ENCODE measurements at places on chromosomes 7 and 10.

DNA sequence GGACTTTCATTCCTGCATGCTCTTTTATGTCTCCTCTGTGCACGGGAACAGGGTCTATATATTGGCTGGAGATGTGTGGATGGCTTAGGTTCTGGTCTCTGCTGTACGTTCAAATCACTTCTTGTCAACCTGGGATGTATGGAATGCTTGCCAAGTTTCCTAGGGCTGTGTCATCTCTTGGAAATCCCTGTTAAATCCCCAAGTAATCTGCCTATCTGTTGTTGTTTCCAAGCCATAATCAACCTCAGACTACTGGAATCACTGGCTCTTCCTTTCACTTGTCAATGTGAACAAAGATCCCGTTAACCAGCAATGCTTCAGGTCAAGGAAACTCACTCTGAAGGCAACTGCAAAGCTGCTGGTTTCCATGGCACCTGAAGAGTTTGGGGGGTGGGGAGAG, 93.3 kb upstream of the FAM171A1 start:
- no peak for DNase-seq

GRCh38 chr7:101390901-101391301, 28.2 kb downstream of the COL26A1 start:
- DNase-seq = no peak

DNA sequence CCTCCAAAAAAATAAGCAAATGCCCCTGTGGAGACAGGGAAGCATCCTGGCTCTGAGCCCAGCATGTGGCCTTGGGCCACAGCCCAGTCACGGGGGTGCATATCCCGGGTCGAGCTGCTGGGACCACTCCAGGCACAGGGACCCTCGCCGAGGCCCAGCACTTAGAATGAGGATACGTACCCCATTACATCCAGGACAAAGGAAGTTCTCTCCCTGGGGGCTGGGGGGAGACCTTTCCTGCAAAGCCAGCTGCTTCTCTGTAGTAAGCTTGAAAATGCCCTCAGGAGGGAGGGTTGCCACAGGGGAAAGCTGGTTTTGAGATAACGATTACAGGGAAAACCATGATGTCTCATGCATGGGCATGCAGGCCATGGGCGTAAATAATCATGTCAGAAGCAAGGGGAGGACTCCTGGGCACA, 75.5 kb downstream of the HIPK2 start:
- no peak for DNase-seq

GRCh38 chr7:102225025-102225424, 61.6 kb upstream of the SH2B2 start:
- DNase-seq = no peak

- DNase-seq = no peak
Measured at GRCh38 chr7:6209340-6209739, 63.1 kb downstream of the CYTH3 start.

DNA sequence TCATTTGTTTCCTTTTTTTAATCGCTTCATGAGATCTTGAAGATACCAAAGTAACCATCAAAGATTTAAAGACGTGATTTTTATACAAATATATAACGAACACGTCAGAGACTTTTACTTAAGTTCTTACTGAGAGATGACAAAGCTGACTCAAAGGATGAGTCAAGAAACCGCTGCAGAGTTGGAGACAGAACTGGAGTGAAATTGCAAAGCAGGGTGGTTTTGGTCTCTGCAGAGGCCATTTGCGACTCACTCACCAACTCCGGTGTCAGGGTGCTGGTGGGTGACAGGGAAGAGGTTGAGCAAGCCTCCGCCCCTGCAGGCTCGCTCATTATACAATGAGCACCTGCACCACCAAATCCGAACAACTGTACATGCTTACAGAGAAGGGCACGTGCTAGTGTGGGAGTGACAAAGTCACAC, 75.2 kb downstream of the DNAJB6 start:
- no peak for DNase-seq

- no peak for DNase-seq
Measured at GRCh38 chr10:132188331-132188730, 1.6 kb downstream of the DPYSL4 start.

DNA sequence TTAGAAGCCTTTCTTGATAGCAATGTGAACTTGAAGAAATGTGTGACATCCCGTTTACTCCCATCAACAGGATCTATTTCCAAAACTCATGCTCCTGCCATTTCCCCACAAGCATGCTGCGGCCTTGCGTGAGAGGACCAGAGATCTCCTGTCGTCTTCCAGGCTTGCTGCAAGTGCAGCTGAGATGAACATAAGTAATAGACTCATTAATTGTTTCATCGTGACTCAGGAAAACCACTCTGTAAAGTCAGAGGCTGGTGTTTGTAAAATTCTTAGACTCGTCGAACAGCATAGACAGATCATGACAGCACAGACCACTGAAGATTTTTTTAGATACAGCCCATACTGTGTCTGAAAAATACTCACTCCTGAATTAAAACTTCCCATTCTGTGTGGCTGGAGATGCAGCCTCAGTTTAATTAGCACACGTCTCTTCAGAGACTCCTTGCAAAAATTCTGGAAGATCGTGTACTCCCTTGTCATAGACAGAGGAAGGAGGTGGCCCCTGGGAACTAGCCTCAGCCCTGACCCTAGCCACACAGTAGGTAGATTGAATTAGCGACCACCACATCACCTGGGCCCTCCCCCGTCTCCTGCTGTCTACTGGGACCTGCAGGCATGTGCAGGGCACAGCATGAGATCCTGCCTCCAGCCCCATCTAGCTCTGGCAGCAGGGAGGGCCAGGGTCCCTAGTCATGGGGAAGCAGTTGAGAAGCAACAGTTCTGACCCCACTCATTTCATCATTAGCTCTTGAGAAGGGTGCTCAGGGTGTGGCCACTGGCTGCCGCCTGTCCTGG, 226.0 kb downstream of the CELF2 start:
- no peak for DNase-seq

DNA sequence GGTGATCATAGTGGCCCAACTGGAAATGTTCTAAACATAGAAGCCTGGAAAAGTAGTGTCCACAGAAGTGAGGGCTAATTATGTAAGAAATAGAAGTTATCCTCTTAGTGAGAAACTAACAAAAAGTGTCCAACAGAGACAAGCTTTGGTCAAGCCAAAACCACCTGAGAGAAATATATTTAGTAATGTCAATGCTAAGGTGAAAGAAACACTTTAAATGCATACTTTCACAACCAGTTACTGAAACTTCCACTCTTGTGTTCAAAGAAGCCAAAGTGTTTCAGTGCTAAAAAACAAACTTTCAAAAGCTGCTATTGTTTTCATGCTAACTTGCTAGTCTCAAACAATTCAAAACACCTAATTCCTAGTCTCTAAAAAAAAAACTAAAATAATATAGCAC, 18.1 kb downstream of the RAB11FIP2 start:
- no peak for DNase-seq

DNA sequence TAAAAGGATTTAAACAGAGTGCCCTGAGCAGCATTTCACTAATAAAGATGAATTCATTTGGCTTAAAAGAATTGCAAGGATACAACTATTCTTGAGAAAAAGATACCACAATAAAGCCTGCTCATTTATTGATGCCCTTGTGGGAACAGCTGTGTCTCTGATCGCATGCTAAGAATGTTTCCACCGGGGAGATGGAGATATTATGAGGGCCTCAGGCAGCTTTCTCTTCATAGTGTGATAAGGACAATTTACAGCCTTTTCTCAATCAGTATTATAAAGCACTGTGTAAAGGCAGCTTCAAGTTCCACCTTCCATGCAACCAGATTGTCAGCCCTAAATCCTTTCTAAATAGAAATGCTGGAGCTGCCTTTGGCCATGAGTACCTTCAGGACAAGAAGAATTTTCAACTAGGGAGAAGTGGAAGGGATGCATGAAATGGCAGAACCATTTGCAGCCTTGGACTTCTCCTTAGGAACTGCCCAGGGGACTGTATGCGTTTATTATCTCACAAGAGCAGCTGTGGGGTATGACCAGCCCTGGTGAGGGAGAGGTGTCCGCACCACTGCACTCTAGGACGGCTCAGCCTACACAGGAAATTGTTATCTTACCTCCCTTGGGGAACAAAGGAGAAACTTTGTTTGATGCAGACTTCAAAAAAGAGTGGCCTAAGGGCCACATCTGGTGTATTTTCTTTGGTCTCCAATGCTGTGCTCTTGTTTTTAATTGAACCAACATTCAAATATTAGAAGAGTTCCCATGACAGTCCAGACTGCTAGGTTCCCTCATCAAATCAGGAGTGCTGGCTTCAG, 116.9 kb upstream of the PCGF5 start:
- no peak for DNase-seq

DNA sequence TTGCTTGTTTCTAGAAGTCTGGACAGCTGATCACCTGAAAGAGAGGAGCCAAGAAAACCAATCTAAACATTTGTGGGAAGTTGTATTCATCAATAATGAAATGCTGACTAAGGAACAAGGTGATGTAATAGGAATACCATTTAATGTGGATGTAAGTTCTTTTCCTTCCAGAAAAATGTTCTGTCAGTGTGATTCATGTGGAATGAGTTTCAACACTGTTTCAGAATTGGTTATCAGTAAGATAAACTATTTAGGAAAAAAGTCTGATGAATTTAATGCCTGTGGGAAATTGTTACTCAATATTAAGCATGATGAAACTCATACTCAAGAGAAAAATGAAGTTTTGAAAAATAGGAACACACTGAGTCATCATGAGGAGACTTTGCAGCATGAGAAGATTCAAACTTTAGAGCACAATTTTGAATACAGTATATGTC, 39.8 kb upstream of the ZNF37A start:
- no peak for DNase-seq

- no peak for DNase-seq
Measured at GRCh38 chr10:24958091-24958720, 5.8 kb upstream of the PRTFDC1 start.

DNA sequence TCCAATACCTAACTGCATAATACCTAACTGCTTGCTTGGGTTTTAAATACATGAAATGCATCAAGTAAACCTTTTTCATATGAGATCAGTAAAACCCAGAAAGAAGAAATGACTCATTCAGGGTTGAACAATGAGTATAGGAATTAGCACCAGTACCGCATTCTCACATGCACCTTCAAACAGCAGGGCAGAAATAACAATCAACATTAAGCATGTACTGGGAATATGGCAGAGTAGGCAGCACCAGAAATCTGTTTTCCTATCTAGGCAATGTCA, 850.3 kb upstream of the SORCS1 start:
- no peak for DNase-seq

DNA sequence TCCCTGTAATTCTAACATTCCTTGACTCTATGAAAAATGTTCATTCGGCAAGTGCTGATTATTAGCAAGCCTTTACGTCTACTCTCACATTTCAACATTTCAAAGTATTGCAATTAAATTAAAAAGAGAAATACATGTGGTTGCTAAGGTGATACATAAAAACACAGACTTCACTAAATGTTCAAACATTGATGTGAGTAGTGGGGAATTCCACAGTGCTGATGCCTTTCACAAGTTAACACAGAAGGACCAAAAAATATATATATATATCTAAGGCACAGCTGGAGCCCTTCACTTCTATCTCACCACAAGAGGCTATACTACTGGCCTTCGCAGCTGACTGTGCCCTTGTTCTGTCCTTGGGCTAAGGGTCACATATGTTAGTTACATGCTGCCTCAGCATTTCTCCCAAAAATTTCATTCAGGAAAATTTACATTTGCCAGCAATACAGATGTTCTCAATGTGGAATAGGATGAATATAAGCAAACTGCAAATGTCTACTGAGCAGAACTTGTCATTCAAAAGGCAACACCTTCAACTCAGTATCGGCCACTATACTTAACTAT, 13.9 kb downstream of the CTTNBP2 start:
- DNase-seq = no peak

DNA sequence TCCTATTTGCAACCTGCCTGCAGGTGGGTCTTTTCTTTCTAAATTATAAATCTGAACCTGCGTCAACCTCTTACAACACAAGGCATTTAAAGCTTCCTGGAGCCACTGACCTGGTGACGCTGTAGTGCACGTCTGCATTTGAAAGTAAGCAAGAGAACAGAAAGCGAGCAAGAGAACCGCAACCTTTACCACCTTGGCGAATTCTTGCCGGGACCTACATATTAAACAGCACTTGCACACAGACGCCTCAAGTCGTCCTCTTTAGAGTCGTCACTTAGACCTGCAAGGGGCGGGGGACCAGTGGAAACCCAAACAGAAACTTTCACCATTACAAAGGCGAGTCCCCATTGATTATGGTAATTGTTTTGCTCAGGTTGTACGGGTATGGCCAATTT, 9.5 kb downstream of the GLI3 start:
- DNase-seq = no peak

DNA sequence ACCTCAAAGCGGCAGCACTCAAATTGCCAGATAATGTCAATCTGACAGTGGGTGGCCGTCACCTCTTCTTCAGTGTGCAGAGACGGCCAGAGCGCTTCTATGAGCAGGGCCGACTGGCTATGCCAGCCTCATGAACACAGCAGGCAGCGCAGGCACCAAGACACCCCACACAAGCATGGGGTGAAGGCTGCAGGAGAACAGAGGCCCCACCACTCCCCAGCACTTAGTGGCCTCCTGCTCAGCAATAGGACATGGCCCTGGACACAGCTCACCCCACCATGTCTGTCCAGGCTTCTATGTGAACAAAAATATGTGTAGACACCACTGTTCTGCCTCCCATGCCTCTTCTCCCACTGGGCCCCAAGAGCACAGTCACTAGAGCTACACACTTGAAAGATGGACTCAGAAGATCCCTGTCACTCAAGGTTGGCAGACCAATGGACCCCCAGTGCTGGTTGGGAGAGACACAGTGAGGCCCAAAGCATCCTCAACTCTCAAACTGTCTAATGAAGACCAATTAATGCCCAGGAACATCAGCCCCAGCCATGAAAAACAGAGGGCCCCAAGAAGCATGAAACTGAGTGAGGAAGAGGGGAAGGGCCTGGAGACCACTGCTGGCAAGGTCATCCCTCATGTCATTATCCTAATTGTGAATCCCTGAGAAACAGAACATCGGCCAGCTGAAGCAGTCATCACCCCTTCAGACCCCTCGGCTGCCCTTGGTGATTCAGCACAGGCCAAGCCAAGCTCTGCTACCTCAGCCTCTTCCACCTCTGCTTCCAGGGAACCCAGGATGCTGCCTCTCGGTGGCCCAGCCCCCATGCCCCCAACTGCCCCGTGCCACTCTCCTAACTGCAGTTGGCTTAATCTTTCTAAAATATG, 77.7 kb downstream of the GRID1 start:
- no peak for DNase-seq

- DNase-seq = no peak
Measured at GRCh38 chr10:58967551-58968388, 208.7 kb upstream of the PHYHIPL start.

DNA sequence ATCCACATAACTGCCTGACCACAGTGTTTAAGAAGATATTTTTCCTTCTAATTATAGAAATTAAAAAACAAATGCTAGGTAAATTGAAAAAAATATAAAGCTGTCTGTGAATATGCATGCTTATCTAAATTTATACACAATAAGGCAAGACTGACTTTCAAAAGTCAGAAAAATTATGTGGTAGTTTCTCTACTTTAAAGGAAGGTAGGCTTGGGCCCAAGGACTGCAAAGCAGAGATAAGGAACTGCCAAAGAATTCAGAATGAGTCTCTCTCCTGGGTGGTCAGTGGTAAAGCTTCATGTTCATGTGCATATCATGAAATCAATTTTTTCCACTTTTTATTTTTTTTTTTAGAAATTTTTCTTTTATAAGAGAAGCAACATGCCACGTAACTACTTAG, 998.6 kb downstream of the REEP3 start:
- DNase-seq = no peak

GRCh38 chr10:113626809-113627355, 37.0 kb downstream of the NRAP start:
- DNase-seq = no peak

All from cortex of kidney (tissue), 1 donor.